Anterior cingulate cortex (tissue), 58 donors: ENCODE measurements at places on chromosomes 7 and 10.

DNA sequence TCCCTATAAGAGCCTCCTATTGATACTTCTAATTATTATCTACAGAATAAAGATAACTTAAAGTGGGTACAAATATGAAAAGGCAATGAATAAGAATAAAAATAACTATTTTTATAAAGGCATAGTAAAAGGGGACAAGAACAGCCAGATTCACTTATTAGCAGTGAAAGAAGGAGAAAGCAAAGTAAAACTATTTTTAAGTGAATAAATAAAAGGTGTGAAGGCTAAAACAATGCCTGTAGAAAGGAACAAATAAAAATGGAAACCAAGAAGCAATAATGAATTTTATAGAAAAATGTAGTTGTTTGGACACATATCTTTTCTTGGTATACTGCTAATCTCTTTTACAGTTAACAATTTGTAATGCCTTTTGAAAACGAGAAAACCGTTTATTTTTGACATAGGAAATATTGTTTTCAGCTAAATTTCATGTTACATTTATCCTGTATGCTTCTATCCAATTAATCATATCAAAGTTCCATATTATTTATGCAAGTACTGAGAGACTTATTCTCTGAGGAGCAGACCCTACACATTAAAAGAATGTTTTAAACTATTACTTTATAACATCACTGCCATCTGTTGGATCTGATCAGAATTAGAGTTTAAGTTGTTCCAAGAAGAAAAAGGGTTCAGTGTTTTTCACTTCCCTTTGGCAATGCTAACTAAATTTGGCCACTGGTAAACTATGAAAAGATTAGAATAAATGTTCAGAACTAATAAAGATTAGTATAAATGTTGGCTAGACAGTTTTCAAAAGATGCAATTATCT is 59.1 kb downstream of the ARMC3 start:
- no peak for DNase-seq

DNA sequence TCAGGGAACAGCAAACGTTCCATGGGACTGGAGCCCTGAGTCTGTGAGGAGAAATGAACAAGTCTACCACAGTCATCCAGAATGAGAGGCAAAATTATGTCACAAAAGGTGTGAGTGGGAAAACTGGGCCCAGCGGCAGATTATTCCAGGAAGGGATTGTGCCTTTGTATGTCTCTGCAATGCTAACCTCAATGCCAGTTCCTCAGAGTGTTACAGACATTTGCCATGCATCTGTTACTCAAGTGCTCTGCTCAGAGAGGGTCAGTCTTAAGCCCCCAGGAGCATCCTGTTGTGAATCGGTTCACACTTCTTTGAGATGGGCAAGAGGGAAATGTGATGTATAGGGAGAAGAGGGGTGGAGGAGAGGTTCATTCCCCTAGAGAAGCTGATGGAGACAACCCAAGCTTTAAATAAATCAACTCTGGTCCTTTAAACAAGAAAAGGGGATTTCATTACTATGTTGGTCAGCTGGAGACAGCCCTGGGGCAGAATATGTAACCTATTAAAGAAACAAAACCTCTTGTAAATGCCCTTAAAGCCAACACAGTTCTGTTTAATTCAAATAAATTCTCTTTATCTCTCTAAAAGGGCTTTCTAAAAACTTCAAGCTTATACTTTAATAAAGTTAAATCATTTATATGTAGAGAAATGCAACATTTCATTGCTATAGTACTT is 85.9 kb upstream of the GRB10 start:
- DNase-seq, result no peak

GRCh38 chr7:90958647-90959046 is 305.6 kb upstream of the FZD1 start:
- DNase-seq, result no peak

DNA sequence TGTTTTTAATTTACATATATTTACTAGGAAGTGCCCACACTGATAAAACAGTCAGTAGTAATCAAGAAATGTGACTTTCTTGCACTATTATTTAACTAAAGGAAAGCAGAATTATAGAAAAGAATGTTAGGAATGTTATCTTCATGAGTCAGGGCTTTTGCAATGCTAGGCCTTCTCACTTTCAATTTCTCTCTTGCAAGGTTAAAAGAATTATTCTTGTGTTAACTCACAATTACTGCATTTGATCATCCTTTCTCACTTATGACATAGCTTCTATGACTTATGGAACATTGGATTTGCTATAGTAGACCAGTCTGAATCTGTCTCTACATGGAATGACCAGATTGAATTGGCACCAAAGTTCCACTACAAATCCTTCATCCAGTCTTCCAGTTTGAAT is 192.4 kb downstream of the SDK1 start:
- no peak for DNase-seq

- DNase-seq, result no peak
Measured at GRCh38 chr7:11233871-11234270, 260.2 kb downstream of the PHF14 start.

GRCh38 chr7:134761266-134761665 is 18.2 kb upstream of the CALD1 start:
- DNase-seq, result no peak

GRCh38 chr7:145106001-145106400 is 270.1 kb upstream of the TPK1 start:
- DNase-seq, result no peak

- no peak for DNase-seq
Measured at GRCh38 chr7:506391-506831, 13.2 kb downstream of the PDGFA start.

GRCh38 chr10:129771576-129771975 is 192.5 kb downstream of the EBF3 start:
- no peak for DNase-seq

DNA sequence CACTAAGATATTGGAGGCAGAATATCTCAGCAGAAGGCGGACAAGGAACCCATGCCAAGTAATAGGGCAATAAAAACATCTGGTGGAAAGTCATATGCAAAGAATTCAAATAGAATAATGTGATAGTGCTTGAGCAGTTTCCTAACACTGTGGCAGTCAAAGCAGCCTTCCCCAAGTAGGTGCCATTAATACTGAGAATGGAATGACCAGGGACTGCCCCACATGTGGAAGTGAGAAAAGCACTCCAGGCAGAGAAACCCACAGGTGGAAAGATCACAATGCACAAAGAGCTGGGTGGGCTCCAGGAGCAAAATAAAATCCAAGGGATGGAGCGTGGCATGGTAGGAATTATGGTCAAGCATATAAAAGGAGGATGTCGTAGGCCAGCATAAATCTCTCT is 64.4 kb upstream of the NME8 start:
- no peak for DNase-seq

- no peak for DNase-seq
Measured at GRCh38 chr10:86649471-86650150, 4.7 kb upstream of the OPN4 start.

GRCh38 chr10:95742485-95742884 is 13.5 kb upstream of the ENTPD1 start:
- no peak for DNase-seq

DNA sequence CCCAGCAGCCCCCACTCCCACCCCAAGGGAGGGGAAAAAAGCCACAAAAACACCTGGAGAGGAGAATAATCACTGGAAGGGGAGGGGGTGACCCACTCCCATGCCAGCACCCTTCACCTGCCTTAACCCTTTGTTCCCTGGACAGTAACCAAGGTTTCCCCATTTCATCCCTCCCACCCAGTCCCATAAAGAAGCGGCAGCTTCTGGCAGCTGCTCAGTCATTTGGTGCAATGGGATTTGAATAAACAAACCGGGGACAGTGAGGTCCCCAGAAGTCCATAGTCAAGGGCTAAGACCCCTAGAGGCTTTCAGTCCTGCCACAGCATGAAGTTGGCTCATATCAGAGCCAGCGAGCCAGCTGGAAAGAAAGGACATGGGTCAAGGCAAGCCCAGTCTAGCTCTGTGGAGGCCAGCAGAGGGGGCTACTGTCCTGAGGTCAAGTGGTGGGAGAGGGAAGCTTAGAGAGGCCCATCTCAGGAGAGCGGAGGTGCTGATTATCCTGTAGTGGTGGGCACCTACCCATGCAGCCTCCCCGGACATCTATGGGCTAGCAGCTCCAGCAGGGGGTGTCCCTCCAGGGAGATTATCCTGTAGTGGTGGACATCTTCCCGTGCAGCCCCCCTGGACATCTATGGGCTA is 58.9 kb upstream of the LBX1 start:
- DNase-seq, result no peak

DNA sequence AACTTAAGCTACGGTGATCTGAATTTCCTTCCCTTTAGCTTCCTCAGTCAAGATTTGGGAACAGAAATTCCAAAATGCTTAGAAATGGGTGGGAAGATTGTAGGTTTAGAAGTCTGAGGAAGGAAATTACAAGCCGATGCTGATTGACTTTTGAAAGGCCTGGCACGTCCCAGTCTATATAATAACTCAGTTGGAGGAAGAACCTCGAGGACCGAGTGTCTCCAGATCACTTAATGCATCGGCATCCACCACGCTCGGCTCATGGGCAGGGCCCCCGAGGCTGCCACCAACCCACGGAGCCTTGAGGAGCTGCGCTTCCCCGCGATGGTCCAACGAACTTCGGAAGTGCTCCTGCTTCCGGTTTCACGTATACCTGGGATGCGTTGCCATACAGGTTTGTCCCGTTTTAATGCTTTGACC is 10.4 kb upstream of the SP8 start:
- no peak for DNase-seq

DNA sequence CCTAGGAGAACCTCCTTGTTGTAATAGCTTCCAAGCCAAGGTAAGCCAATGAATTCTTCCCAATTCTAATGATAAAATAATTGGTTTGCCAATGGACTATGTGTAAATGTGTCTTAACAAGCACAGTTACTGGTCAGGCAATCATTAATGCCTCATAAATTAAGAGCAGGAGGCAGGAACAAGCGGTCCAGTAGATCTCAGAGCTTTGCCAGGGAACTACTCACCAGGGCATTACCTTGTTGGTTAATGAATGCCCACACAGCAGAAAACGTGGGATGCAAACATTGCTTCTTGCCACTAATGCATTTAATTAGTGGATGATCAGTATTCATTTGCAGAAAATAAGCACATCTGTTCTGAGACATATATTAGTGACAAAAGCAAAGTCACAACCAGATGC is 26.7 kb upstream of the ZNF800 start:
- no peak for DNase-seq

DNA sequence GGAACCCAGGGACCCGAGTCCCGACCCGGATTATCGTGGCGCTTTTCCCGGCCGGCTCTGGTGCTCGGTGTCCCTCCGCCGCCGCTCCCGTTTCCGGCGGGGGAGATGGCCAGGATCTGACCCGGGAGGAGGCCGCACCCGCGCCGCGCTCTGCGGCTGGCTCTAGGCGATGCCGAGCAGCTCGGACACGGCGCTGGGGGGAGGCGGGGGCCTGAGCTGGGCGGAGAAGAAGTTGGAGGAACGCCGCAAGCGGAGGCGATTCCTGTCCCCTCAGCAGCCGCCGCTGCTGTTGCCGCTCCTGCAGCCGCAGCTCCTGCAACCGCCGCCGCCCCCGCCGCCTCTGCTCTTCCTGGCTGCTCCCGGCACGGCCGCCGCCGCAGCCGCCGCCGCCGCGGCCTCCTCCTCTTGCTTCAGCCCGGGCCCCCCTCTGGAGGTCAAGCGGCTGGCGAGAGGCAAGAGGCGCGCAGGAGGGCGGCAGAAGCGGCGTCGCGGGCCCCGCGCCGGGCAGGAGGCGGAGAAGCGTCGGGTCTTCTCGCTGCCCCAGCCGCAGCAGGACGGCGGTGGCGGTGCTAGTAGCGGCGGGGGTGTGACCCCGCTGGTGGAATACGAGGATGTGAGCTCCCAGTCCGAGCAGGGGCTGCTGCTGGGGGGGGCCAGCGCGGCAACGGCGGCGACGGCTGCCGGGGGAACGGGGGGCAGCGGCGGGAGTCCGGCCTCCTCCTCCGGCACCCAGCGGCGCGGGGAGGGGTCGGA is 593 bp downstream of the CDK13 start:
- peak; percentile 63 for DNase-seq

DNA sequence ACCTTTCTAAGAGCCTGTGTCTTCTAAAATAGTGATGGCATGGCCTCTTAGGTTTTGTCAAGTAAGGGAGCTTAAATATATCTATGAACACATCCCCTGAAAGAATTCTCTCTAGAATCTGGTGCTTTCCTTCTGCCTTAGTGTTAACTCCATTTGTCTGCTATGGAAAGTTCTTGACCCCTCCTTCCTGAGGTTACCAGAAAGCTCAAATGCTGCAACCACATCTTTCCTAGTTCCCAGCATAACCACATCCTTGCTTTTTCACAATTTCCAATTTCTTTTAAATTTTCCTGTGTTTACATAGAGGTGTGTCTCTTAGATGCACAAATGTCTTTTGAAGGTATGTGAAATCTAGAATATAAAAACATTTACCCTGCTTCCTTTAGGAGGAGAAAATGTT is 16.4 kb upstream of the GSDME start:
- DNase-seq, result no peak

DNA sequence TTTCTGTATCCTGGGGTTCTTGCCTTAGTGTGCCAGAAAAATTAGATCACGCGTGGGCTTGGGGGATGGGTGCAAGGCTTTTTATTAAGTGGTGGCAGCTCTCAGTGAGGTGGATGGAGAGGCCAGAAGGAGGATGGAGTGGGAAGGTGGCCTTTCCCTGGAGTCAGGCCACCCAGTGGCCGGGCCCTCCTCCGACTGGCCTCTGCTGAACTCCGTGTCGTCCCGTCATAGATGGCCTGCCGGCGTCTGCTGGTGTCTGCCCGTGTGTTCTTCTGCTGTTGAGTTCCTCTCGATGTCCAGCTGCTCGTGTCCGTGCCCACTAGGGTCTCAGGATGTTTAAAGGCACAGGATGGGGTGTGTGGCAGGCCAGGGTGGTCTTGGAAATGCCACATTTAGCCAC is 4.0 kb upstream of the ZNF746 start:
- DNase-seq, result no peak

DNA sequence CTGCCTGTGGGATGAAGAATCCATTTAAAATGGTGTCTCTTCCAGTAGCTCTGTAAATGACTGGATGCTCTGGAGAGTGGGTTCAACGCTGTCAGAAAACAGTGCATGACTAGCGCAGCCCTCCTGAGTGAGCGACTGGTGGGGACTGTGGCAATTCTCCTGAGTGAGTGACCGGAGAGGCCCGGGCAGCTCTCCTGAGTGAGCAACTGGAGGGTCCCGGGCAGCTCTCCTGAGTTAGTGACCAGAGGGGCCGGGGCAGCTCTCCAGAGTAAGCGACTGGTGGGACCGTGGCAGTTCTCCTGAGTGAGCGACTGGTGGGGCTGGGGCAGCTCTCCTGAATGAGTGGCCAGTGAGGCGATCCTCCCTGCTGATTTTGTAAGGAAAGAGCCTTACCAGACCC is 85.5 kb downstream of the WDR37 start:
- no peak for DNase-seq
